ENCODE measurements at places on chromosomes 13 and 19.

- no peak for DNase-seq
Observed at GRCh38 chr13:110416131-110417025, 109.3 kb downstream of the COL4A2 start.

DNA sequence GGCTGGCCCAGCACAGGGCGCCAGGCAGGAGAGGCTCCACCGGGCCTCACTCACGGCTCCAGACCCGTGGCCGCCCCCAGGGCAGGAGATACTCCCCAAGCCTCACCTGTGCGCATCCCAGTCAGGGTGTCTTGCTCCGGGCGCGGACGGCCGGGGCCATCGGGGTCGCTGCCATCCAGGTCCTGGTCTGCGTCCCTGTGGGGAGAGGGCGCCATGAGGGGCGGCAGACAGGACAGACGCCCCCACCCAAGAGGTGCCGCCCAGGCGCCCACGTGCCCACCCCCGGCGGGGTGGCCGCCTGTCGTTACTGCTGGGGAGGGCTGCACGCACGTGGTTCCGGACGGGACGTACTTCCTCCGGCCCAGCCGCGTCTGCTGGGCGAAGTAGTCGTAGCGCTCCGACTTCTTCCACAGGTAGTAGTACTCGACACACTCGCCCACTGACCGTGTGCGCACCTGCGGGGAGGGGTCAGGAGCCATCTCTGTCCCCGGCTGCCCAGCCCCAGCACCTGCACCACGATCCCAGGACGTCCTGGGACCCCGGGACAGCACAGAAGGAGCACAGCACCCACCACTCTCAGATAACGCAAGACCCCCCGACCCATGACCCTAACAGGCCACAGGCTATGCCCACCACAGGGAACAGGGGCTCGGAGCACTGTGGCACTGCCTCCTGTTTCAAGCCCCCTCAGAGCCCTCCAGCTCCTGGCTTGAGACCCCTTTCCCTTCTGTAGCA, 17.4 kb upstream of the PLPP2 start:
- DNase-seq: no peak

GRCh38 chr19:38850976-38851621, 1.3 kb upstream of the HNRNPL start:
- DNase-seq: no peak

DNA sequence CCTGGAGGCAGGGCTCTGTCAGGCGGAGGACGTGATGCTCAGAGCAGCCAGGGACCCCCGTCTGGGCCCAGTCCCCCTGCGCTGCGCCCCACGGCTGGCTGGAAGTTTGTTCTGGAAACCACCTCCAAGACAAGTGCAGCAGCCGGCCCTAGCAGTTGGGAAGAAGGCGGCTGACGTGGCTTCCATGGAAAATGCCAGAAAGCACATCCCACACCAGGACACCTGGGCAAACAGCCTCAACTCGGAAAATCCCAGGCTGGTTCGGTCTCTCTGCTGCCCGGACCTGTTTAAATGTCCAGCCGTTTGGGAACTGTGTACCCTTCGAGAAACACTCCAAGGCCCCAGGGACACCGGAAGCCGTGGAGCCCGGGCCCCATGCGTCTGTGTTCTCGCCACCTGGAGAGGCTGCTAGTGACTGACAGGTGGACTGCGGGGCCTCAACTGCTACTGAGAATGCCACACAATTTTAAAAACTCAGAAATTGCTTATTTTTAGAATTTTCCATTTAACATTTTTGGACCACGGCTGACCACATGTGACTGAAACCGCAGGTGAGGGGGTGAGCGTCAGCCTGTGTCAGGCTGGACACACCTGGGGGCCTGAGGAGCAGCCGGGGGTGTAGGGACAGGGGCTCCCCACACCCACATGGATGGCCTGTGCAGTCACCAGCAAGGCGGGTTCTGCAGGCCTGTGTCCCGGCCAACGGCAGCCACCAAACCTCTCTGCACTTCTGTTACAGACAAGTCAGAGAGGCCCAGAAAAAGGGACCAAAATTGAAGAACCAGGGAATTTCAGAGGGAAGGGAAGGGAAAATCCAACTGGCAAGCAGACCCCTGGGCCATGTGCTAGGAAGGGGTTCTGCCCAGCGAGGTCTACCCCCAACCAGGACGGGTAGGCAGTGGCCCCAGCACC, 31.7 kb downstream of the RASA3 start:
- no peak for DNase-seq

GRCh38 chr13:45209229-45209628, 8.4 kb upstream of the KCTD4 start:
- DNase-seq: no peak

GRCh38 chr19:6279620-6279930, 200 bp downstream of the MLLT1 start:
- DNase-seq: no peak

DNA sequence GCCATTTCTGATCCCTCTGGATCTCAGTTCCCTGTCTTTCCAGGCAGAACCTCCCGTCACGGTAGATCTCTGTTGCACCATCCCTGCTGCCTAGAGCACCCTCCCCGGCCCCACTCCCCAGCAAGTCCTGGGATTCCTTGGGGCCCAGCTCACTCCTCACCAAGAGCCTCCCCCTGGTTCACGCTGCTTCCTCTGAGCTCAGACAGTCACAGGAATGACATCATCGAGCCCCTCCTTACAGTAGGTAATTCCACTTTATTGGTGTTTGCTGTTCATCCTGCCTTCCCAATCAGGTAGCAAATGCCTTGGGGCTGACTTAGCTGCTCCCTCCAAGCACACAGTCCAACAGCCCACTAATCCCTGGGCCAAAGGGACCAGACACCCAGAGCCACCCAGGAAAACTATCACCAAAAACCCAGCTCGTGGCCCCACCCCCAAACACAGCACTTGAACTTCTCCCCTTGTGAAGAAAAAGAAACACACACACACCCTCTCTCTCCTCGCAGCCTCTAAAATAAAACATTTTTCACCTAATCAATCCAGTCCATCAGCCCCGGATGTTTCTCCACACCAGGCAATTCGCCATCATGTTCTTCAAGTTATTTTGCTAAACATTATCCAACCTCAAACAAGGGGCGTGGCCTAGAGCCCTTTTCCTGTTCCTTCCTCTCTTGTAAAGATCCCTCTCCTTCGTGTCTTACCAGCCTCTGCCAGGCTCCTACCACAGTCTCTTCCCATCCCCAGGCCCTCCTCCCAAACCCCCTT, 2.5 kb downstream of the NAPA start:
- no peak for DNase-seq
